ENCODE measurements at places on chromosomes 5 and 9.

DNA sequence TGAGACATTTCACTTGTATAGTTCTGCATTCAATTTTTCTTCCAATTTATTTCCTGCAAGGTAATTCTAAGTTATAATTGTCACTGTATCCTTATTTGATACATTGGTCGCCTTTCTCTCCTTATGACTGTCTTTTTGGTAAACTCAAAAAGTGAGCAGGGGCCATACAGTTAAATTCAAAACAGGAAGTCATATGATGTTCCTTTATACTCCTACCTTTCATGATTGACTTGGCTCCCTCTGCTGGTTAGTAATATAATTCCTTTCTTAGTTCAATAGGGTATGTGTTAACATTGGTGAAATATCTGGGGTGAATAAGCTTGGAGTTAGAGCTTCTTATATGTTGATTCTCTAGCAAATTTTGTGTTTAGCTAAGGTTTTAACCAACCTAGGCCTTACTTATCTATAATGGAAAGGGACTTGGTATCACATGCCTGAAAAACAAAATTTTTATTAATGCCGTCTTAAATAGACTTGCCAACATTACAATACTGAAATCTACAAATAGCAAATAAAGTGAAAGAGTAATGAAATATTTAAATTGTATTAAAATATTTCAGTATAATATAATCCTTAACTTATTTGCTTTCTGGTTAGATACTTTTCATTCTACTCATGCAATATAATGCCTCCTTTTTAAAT lies 6.0 kb upstream of the NIPBL start:
- DNase-seq, result no peak

GRCh38 chr9:116687754-116688135 lies 640 bp downstream of the TRIM32 start:
- no peak for DNase-seq

GRCh38 chr9:136939996-136940525 lies 4.5 kb downstream of the FBXW5 start:
- DNase-seq, result no peak

DNA sequence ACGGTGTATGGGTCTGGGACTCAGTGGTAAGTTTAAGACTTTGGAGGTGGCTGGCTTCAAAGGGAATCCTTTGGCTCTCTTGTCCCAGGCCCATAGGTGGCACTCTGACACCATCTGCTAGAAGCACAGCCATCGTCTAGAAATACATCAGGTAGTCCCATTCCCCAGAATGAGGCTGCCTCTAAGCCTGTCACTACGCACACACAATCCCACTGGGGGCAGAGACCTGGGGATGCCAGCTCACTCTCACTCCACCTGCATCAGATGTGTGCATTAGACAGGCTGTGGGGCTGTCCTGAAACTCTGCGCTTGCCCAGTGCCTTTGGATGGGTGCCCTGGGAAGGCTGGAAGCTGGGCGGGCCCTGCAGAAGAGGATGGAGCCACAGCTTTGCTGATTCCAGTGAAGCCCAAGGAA lies 127.5 kb upstream of the PANK3 start:
- no peak for DNase-seq

- no peak for DNase-seq
Measured at GRCh38 chr9:27763831-27764230, 190.6 kb upstream of the C9orf72 start.

DNA sequence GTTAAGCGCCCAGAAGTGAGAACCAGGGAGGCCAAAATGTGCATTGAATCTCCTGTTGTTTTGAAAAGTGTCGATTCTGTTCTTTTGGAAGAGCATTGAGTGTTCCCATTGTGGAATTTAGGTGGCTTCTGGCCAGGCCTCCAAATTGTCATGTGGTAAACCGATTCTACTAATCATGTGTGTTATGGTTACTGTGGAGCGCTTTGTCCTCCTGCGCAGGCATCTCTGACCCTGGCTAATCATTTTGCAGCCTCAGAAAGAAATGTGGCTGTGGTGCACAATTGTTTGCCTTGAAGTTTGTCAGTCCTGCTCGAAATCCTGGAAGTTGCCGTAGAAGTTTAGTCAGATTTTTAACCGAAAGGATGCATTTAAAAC lies 121.3 kb downstream of the RASGRF2 start:
- DNase-seq, result no peak

DNA sequence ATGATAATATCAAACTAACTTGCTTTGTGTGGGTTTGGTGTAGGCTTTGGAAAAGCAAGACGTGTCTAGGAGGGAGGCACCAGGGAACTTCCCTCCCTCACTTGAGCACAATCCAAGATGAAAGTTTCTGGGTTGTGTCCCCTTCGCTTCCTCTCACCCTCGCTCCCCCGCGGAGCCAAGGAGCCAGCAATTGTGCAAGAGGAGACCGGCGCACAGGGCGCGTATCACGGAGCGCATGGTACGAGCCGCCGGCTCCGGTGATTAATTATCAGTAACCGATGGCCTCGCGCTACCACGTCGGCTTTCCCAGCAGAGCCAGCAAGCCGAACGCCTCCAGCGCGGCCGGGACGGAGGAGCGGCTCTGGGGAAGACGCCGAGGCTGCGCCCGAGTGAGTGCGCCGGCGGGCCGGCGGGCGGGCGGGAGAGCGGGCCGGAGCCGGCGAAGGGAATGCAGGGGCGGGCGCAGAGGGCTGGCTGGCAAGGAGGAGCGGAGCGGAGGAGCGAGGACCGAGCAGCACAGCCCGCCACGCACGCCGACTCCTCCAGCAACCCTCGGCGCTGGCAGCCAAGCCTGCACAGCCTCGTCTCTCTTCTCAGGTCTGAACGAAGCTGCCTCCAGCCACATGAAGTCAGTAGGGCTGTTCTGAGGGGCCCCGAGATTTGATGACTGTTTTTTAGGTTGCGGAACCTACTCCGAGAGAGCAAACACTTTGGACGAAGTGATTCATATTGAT lies 143.6 kb downstream of the BNC2 start:
- no peak for DNase-seq

- DNase-seq, result no peak
Measured at GRCh38 chr5:175457466-175457865, 13.5 kb upstream of the DRD1 start.

- no peak for DNase-seq
Measured at GRCh38 chr5:178338750-178339144, 106.1 kb upstream of the PHYKPL start.

DNA sequence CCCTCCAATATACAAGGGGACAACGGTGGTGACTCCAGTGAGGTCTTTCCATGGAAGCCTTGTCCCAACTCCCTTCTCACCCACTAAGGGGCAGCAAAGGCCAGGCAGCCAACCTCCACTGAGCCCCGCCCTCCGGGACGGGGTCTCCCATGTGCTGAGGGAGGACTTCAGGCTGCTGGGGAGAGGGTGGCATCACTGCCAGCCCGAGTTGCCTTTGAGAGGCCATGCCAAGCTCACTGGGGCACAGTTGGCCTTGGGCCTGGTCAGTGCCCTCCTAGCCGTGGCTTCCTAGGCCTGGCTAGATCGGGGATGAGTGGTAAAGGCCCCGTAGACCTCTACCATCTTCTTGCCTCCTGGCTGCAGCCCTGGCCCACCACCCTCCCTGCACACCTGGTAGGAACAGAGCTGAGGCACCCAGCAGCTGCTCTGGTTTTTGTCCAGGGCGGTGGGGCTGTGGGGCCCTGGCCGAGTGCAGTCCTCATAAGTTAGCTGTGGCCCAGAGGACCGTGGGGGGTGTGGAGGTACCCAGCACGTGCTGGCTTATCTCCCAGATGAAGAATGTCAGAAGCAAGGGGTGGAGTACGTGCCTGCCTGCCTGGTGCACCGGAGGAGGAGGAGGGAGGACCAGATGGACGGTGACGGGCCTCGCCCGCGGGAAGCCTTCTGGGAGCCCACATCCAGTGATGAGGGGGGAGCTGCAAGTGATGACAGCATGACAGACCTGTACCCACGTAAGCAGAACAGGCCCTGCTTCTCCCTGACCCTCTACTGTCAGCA lies 3.2 kb downstream of the SURF2 start:
- DNase-seq, result no peak

DNA sequence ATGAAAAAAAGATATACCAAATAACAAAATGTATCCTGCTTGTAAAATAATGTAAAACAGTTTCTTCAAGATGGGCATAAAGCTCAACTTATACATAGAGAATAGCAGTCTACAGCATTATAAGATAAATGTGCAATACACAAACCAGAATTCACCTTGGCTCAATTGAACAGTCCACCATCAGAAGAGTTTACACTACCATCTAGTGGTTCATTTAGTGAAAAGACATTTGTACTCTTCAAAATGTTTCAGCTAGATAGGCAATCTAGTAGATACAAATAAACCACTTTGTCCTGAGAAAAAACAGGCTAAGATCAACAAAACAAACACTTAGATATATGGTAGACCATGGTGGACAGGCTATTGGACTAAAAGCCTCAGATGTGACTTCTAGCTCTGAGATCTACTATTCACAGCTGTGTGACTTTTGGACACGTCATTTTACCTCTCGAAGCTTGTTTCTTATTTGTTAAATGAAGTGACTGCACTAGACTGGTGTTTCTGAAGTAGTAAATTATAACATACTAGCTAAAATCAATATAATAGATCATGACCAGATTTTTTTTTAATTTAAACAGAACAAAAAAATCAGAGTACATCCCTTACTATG lies 22.1 kb upstream of the TPD52L3 start:
- DNase-seq, result no peak

DNA sequence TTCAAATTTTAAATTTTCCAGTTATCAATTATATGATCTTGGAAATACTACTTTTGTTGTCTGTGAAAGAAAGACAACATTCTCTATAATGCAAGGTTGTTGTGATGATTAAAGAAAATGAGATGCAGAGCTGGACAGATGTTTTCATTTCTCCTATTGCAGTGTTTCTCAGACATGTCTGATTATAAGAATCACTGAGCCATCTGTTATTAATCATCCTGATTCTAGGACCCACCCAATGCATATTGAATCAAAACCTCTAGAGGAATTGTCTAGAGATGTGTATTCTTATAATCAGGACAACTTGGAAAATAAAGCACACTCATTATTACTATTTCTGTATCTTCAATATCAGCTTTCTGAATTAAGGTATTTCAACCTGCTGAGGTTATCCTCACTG lies 121.1 kb upstream of the ASTN2 start:
- no peak for DNase-seq

GRCh38 chr5:19987612-19988361 lies at the start of gene CDH18:
CDH18 (minus strand) TSS chr5:19988200; CDS start chr5:19838986, 149,214 bp downstream.
- DNase-seq, result no peak

All from effector memory CD8-positive, alpha-beta T cell (primary cell).